ENCODE measurements at places on chromosomes 4 and X. TPM values are rescaled to one million over a fixed set of nuclear protein-coding genes. Genes with fewer than 3 reads are reported as not detected.
A peak's percentile ranks its signal among the peaks of the same experiment; 100 is the strongest.

MOSPD2 gene
- 9.3 TPM for total RNA-seq

IL2 gene
- 173 TPM for total RNA-seq

CCSER1 gene
- total RNA-seq: not detected

AFP gene
- total RNA-seq: not detected

WAS gene
- 81.9 TPM for total RNA-seq

FABP2 gene
- not detected for total RNA-seq

PNMA6A gene
- 1.8 TPM for total RNA-seq

DNA sequence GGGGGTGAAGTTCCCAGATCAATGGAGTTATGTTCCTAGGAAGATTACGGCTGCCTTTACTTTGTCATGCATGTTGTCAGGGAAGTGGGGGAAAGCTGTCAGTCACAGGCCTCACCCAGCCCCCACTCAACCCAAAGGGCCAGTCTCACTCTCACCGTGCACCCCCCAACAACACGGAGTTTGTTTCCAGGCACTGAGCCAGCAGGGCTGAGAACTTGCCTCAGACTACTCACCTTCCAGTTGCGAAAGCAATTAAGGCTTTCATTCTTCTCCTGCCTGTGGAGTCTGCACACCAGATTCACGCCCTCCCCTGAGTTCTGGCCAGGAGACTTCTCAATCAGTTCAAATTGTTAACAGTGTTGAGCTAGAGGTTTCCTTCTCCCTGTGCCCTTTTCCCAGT, 114.3 kb downstream of the SH3BGRL start:
- no peak for DNase-seq
- H3K27ac ChIP-seq: no peak overlapping the region
- no peaks in the 10 kb centered on the region for H3K36me3 ChIP-seq

GRCh38 chrX:13937370-13938050, 92.2 kb downstream of the GEMIN8 start:
- H3K27me3 ChIP-seq: no peaks in the 10 kb centered on the region
- H3K27ac ChIP-seq: no peak overlapping the region
- no peaks in the 10 kb centered on the region for H3K4me1 ChIP-seq
- H3K4me3 ChIP-seq: no peak overlapping the region
- no peaks in the 10 kb centered on the region for H3K36me3 ChIP-seq
- DNase-seq: no peak

DNA sequence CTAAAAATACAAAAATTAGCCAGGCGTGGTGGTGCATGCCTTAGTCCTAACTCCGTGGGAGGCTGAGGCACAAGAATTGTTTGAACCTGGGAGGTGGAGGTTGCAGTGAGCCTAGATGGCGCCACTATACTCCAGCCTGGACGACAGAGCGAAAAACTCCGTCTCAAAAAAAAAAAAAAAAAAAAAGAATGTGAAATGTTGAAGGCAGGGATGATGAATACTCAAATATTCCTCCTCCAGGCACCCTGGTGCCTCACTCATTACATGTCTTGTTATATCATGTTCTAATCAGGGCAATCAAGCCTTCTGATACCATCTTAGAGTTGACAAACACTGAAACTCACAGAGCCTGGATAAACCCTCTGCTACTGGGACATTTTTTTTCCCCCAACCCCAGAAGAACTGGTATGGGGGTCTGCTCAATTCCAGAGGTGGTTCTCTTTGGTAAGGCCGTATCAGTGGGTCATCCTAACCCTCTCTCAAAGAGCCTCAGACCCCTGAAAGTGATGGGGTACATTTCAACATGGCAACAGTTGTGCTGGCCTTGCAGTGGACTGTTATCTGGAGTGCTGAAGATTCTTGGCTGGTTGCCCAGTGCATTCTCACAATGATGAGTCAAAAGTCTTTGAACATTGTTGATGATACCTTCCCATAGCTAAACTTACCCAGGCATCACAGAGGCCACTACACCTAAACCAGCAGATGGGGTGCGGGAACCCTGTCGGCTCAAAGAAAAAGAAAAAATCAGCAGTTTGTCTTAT, 2.4 kb upstream of the SH3KBP1 start:
- H3K27me3 ChIP-seq: no peaks in the 10 kb centered on the region
- H3K36me3 ChIP-seq: no peaks in the 10 kb centered on the region
- no peak overlapping the region for H3K27ac ChIP-seq
- peak; percentile 31 for DNase-seq

- no peaks in the 10 kb centered on the region for H3K4me1 ChIP-seq
- no peak overlapping the region for H3K27ac ChIP-seq
- no peaks in the 10 kb centered on the region for H3K36me3 ChIP-seq
- H3K27me3 ChIP-seq: no peaks in the 10 kb centered on the region
Measured at GRCh38 chrX:69387567-69388487, 116.3 kb upstream of the NALF2 start.

GRCh38 chr4:95505151-95505550, 43.6 kb downstream of the UNC5C start:
- H3K4me1 ChIP-seq: no peaks in the 10 kb centered on the region
- no peak overlapping the region for H3K4me3 ChIP-seq
- no peak overlapping the region for H3K27ac ChIP-seq
- no peak for DNase-seq
- no peaks in the 10 kb centered on the region for H3K27me3 ChIP-seq

- no peak overlapping the region for H3K4me3 ChIP-seq
- DNase-seq: no peak
- no peaks in the 10 kb centered on the region for H3K27me3 ChIP-seq
- H3K36me3 ChIP-seq: no peaks in the 10 kb centered on the region
Measured at GRCh38 chr4:7892212-7893019, 47.2 kb downstream of the AFAP1 start.
